ENCODE measurements at places on chromosomes 3 and 15.

- DNase-seq: no peak
Observed at GRCh38 chr3:56291244-56291680, 177.0 kb downstream of the ERC2 start.

GRCh38 chr3:49183873-49184272, 12.5 kb downstream of the KLHDC8B start:
- no peak for DNase-seq

DNA sequence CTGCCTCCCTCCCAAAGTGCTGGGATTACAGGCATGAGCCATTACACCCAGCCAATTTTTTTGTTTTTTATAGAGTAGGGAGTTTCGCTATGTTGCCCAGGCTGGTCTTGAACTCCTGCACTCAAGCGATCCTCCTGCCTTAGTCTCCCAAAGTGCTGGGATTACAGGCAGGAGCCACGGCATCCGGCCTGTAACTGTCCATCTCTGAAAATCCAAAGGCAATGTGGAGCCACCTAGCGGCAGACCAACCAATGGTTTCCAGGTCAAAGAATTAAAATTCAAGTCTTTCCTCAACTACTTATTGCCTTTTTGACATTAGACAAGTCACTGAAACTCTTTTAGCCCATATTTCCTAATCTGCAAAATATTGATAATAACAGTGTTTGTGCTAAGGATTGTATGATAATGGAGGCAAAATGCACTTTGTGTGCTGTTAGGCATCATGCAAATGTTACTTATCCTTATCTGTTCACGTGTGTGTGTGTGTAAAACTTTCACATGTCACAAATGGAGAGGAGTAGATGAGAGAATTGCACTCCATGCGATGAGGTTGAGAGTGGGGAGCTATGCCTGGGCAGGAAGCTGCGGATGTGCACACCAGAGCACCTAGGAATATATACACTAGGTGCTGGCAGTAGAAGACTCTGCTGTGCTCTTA, 48.7 kb downstream of the COL8A1 start:
- no peak for DNase-seq

DNA sequence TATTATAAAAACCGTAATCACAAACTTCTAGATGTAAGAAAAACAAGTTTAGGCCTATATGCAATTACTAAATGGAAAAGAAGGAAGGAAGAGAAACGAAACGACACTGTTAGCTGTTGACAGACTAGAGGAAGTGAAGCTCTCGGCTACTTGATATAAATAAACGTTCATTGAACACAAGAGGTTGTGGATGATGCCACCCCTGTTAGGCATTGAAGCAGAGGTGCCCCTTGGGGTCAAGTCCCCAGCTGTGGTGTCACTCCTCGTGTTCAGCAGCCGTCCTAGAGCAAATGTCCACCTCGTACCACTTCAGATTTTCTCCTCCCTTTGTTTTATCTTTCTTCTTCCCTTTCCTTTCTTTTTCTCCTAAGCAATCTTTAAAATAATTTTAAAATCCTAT, 146.5 kb upstream of the UBE2E1 start:
- peak; percentile 33 for DNase-seq

- no peak for DNase-seq
Observed at GRCh38 chr15:31559786-31560185, 233.2 kb downstream of the KLF13 start.

DNA sequence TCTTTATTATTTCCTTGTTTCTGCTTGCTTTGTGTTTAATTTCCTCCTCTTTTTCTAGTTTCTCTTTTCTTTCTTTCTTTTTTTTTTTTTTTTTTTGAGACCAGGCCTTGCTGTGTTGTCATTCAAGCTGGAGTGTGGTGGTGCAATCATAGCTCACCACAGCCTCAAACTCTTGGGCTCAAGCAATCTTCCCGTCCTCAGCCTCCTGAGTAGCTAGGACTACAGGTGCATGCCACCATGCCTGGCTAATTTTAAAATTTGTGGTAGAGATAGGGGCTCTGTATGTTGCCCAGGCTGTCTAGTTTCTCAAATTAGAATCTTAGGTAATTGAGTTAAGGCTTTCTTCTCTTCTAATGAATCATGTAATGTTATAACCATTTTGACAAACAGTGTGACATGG, 22.4 kb downstream of the SLMAP start:
- no peak for DNase-seq

- peak; percentile 70 for DNase-seq
Observed at GRCh38 chr3:154120961-154121700, at the start of gene ARHGEF26. ARHGEF26 (plus strand) TSS chr3:154121390; CDS start chr3:154121993, 603 bp downstream.

DNA sequence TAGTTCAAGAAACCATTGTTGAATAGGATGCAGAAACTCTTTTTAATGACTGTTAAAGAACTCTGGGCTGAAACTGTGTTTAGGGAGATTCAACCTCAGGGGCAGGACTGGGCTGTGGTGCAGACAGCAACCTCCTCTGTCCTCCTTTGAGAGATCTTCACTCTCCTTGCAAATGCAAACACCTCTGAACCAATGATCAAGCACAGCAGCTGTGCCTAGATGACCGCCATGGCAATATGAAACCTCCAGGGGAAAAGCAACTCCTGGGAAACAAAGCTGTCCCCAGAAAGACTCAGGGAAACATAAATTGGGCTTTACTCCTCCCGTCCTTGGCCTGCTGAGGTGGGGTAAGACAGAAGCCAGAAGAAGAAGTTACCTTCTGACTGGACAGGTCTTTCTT, 52.6 kb downstream of the TBC1D2B start:
- DNase-seq: no peak

DNA sequence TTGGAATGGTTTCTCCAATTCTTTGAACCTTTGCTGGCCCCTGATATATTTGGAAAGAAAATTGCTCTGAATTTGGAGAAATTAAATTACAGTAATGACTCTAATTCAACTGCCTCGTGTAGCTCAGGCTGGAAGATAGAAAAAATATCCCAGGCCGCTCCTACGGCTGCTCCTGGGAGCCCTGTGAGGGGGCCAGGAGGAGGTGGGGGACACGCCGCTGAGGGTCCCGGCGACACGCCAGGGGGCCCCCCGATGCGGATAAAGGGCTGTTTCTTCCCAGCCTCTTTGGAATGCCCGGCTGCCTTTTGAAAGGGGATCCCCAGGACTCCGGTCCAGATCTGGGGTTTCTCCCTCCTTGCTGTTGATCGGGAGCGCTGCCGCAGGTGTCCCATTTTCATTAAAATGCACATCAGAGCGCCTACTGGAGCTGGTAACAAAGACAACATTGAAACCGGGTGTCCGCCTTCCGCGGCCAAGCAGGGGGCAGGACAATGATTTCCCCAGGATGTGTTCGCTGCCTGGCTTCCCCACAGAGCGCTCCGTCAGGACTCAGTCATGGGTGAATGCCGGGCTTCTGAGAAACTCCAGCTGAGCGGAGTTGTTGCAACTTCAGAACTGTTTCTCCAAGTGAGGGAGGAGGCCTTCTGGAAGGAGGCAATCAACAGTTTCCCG, 200.1 kb upstream of the KBTBD8 start:
- DNase-seq: no peak

Data from CD4-positive, alpha-beta T cell treated with Interleukin-4 for 1 hour (primary cell).